ENCODE measurements at places on chromosomes 5 and 9.

- no peak for DNase-seq
Measured at GRCh38 chr5:127375544-127376091, 85.0 kb downstream of the MEGF10 start.

DNA sequence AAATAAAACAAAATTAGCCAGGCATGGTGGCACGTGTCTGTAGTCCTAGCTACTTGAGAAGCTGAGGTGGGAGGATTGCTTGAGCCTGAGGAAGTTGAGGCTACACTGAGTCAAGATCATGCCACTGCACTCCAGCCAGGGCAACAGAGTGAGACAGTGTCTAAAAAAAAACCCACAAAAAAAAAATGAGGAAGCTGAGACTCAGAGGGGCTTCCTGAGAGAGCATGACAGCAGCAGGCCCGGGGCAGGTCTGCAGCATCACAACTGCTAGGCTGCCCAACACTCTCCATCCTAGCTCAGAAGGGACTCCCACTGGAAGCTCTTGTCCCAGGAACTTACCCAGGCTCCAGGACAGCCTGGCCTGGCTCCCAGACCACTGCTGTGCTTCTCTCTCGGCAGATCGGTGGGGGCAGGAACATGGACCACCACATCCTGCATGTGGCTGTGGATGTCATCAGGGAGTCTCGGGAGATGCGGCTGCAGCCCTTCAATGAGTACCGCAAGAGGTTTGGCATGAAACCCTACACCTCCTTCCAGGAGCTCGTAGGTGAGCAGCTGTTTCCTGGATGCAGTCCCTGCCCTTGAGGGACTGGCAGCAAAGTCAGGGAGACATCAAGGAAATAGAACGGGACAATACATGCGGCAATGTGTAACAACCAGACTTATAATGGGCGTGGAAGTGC is 19.1 kb downstream of the PTGS1 start:
- DNase-seq: no peak

DNA sequence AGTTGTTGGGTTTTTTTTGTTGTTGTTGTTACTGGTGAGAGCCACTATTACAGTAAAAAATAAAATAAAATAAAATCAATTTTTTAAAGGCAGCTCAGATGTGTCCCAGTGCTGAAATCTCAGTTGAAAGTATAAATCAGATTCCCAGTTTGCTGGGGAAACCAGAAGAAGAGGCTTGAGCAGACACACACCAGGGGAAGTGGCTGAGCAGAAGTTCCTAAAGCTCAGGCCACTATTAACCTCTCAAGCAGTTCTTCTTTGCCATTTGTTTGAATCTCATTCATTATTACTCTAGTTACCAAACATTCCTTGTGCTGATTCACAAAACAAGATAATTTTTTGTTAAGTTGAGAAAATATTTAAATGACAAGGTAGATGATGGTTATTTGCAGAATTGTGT is 70.9 kb upstream of the ZSWIM6 start:
- DNase-seq: no peak

DNA sequence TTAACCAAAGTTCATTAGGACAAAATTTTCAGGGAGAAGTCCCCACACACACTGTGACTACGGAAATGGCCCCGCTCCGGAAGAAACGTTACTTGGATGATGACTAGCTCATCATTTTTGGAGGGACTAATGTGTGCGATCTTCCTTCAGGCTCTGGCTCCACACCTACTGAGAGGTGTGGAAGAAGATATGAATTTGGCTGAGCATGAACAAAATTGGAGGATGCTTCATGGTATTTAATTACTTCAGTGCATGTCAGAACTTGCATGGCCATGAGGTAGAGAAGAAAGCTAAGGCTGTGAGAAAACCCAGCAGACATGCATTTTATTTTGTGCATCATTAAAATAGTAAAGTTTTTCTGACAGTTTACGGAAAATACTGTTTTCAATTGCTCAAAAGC is 202.1 kb upstream of the TLE4 start:
- no peak for DNase-seq

DNA sequence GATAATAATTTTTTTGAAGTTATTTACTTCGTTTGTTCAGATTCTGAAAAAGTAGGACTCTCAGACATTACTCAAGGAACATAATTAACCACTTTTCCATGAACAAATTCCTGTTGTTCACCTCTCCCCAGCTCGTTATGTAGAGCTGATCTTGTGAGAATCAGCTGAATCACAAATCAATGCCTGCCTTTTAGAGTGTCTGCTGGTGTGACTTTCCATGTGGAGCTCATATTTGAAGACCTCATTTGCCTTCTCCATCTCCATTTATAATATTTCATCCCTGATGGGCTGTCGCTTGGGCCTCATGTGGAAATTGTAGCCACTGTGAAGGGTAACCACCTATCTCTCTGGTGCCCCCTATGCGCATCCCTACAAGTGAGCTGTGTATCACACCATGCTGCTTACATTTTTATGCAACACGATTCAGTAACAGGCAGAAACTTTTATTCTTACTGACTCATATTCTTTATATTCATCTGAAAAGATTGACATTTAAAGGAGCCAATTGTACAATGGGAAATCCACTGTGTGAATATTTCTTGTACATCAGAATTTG is 111.3 kb downstream of the STK32A start:
- DNase-seq: no peak

GRCh38 chr5:58498340-58498942 is 7.2 kb downstream of the GAPT start:
- no peak for DNase-seq

GRCh38 chr5:155303120-155303519 is 289.6 kb downstream of the KIF4B start:
- DNase-seq: no peak

GRCh38 chr9:136944212-136944518 is 373 bp downstream of the FBXW5 start:
- no peak for DNase-seq

DNA sequence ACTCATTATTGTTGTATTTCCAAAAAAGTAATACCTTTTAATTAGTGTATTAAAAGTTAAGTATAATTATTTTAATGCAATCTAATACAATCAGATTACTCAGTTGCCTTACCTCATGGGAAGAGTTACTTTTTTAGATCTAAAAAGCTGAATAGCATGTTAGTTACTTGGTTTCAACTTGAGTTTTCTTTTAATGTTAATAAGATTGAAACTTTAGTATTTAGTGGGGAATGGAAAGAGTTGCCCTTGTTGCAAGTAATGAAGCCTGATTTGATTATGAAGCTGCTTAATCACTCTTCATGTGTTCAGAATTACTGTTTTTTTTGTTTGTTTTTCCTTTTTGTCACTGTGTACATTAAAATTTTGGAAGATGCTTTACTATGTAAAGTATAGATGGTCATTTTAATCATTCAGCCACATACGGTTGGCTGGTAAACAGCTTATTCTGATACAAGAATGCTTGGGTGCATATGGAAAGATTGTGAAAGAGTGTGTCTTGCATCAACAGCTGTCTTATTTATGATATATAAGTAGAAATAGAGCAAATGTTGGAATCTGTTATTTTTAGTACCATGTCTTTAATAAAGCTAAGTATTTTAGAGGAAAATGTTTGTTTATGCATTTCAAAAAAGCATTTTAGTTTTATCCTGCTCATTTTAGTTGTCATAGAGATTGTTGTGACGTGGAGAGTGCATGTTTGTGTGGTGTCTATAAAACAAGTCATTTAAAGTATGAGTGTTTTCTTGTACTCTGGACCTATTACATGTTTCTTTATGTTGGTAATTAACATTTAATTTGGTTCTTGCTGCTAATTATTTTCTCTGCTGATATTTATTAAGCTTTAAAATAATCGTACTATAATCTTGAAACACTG is 36.4 kb downstream of the SREK1 start:
- no peak for DNase-seq

- DNase-seq: no peak
Measured at GRCh38 chr9:81578606-81579005, 110.7 kb downstream of the TLE1 start.

DNA sequence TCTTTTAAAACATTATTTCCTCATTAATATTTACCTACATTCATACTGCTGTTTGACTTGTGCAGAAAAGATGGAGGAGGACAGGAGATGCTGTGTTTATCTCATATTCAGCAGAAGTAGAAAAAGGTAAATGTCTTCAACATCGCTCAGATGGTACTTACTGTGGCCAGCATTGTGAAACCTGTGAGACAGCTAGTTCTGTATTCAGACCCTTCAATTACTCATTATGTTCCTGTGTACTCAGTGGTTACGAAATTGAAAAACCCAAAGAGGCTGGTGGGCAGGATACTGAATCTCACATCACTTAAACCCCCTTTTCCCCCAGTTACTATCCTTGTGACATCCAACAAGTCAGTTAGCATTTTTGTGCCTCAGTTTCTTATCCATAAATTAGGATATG is 216.0 kb downstream of the KDM4C start:
- DNase-seq: no peak

GRCh38 chr5:82097-82496 is 9.9 kb upstream of the PLEKHG4B start:
- no peak for DNase-seq

DNA sequence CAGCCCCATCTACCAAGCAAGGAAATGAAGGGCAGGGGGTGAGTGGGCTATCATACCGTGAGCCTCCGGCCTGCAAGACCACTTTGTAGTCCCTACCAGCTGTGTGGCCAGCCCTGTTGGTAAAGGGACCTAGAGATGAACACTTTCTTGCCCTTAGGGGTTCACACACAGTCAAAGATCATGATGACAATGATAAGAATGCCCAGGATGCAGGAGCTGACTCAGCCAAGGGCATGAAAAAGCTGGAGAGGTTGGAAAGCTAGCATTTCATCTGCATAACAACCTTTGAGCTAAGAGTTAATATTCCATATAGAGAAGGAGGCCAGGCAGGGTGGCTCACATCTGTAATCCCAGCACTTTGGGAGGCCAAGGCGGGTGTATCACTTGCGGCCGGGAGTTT is 19.2 kb upstream of the FGFR4 start:
- DNase-seq: no peak

DNA sequence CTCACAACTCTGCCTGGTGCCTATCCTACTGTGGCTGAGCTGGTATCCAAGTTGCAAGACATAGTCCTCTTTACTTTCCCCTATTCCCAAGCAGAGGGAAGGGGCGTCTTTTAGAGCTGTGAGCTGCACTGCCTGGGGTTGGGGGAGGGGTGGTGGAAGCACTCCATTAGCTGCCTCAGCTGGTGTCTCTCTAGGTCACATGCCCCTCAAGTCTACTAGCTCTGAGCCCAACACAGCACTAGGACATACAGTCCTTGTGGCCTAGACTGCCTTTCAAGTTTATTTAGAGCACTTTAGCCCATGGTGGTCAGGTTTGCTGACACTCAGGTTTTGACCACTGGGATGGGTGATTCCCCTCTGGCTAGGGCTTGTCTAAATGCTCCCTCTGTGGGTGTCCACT is 54.7 kb downstream of the SREK1 start:
- DNase-seq: no peak

GRCh38 chr9:33429256-33429985 is 18.0 kb downstream of the AQP3 start:
- DNase-seq: no peak

DNA sequence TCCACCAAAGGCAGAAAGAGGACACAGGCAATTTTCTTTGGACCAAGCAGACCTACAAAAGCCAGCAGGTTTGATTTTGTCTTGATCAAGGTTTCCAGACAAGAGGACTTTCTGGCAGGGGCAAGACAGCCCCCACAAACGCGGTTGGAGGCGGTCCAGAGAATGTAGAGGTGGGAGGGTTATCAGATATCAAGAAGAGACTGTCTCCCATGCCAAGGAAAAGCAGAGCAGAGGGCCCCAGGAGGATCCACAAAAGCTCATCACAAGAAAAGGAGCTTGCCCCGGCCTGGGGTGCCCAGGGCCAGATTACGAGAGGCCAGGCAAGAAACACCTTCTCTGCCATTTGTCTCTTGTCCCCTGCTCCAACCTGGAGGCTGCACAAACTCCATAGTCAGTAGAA is 538.9 kb downstream of the BNC2 start:
- no peak for DNase-seq

GRCh38 chr9:33823801-33824200 is 6.8 kb downstream of the UBE2R2 start:
- DNase-seq: no peak

GRCh38 chr9:86968258-86968920 is 21.1 kb upstream of the GAS1 start:
- no peak for DNase-seq

- DNase-seq: no peak
Measured at GRCh38 chr9:130936285-130937117, 2.5 kb downstream of the FIBCD1 start.

DNA sequence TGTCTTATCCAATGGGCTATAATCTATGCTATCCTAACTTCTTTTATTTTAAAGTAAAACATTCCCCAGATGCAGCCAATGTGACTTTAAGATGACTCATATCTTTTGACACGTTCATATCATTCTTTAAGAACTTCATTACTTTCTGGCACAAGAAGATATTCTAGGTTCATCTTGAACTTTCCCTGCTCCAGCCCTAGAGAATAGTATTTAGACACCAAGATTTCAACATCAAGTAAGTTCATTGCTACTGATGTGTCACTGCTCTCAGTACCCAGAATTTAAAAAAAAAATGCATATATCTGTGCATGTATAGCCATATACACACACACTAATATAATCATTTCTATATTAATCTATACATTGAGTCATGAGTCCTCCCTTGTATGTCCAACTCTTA is 175.2 kb downstream of the SAXO1 start:
- DNase-seq: no peak

DNA sequence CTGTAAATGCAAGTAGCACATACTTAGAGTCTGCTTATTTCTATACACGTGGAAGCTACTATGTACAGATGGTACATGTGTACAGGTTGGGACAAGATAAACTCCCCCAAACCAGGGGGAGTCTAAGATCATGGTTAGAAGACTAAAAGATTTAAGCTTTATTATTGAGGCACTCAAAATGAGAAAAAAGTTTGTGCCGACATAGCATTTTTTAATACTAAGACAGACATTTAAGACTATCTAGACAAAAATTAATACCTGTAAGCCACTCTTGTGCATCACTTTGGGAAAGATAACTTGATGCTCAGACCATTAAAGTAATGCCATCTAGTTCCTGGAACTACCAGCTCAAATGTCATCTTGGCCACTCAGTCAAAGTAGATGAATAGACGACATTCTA is 279.4 kb downstream of the ARL15 start:
- DNase-seq: no peak

- no peak for DNase-seq
Measured at GRCh38 chr5:104187656-104188055, 625.1 kb upstream of the NUDT12 start.

DNA sequence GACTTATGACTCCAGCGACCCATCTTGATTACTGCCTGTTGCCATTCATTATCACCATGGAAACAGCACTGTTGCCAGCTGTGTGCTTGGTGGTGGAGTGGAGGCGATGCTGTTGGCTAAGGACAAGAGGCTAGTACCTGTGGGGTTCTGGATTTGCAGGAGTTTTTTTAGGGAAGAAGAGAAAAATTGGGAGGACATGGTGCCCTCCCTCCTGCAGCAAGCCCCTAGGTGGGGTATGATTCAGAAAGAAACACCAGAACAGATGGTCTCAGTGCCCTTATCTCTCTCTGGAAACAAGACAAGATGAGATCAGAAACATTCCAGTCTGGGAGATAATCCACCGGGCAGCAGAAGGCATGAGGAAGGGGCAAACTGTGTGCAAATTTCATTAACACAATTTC is 87.8 kb upstream of the TLR4 start:
- no peak for DNase-seq

GRCh38 chr5:166185185-166185584 is 2106.3 kb upstream of the WWC1 start:
- DNase-seq: no peak

- no peak for DNase-seq
Measured at GRCh38 chr9:95835393-95835792, 40.1 kb upstream of the ERCC6L2 start.

GRCh38 chr9:37371565-37372464 is 50.7 kb upstream of the GRHPR start:
- DNase-seq: no peak

- DNase-seq: no peak
Measured at GRCh38 chr9:28491121-28491520, 917.8 kb upstream of the C9orf72 start.

Data from activated T-cell treated with anti-CD3 and anti-CD28 coated beads for 48 hours (primary cell).